ENCODE measurements at places on chromosomes 7 and 10.

DNA sequence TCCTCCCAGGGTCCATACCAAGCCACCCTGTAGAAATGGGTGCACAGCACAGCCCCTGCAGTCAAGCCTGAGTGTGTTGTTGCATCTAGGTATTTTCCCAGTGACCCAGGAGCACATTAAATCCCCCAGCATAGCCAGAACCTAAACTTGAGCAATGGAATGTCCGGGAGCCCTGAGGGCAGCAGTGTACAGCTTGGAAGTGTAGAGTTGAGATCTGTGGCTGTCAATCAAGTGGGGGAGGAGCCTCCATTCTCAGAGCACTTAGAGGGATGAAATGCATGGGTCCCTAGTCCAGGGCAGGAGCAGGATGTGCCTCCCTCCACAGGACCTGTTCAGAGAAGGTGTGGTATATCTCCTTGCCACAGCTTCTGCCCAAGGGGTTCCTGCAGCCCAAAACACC is 885.1 kb downstream of the CCSER2 start:
- no peak overlapping the region for H3K4me3 ChIP-seq
- no peak for DNase-seq
- no peaks in the 10 kb centered on the region for H3K27me3 ChIP-seq

DNA sequence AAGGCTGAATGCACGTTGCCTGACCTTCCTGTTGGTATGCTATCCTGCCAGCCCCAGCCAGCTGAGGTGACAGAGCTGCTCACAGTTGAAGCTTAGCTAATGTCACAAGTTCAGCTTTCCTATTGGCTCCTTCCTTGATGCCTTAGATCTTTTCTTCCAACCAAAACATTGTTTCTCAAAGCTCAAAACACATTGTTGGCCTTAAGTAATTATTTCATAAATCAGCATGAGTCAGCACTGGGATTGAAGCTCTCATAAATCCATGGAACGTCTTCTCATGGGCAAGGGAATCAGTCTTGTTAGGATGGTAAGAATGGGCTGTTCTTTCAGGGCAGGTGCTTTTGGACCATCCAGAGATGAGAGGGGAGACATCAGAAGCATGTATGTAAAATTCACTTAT is 128.1 kb upstream of the SAMD8 start:
- H3K27ac ChIP-seq, result no peak overlapping the region
- no peaks in the 10 kb centered on the region for H3K4me1 ChIP-seq
- DNase-seq, result no peak
- no peak overlapping the region for H3K4me3 ChIP-seq
- no peaks in the 10 kb centered on the region for H3K27me3 ChIP-seq
- H3K36me3 ChIP-seq, result no peaks in the 10 kb centered on the region

DNA sequence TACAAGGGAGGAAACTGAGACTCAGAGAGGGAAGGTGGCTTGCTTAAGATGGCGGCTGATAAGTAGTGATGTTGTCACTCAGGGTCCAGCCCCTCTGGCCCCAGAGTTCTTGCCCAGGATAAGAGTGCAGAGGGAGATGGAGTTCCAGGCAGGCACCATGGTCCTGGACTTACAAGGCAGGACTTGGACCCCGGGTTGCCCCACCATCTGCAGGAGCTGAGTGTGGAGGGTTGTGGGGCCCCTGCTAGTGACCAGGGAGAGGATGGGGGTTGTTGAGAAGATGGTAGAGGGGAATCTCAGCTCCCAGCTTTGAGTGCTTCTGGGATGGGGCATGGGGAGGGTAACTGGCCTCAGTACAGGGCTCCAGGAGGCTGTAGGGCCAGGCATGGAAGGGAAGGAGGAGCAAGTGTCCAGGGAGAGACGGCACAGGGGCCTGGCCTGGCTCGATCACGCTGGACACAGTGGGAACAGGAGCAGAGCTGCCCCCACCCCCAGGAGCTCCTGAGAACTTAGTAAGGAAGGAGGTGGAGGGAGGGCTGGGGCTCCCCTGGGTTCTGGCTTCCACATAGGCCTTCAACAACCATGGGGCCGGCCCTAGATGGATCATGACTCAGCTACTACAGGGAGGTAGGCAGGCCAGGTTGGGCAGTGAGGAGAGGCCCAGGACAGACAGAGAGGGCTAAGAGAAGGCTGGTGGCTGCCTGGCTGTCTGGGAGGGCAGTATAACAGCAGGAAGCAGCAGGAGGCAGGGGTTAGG is 28.2 kb downstream of the PPIF start:
- H3K4me3 ChIP-seq, result no peak overlapping the region
- no peaks in the 10 kb centered on the region for H3K36me3 ChIP-seq

DNA sequence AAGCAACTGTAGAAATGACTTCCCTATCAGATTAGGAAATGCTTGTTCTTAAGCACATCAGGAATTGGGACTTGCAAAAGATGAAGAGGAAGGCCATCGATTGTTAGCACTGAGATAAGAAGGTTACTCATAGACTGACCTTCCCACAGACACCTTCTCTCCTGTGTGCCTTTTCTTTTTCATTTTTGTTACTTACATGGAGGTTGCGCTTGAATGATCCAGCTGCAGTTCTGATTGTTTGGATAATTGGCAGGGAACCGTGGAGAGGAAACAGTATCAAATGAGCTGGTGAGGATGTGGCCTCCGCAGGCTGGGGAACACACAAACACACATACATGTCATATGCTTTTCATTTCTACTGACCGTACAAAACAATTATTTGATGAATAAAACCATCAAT is 134.9 kb upstream of the RSU1 start:
- H3K4me3 ChIP-seq, result no peak overlapping the region
- no peak for DNase-seq
- H3K36me3 ChIP-seq, result no peaks in the 10 kb centered on the region
- H3K4me1 ChIP-seq, result no peaks in the 10 kb centered on the region
- no peak overlapping the region for H3K27ac ChIP-seq

DNA sequence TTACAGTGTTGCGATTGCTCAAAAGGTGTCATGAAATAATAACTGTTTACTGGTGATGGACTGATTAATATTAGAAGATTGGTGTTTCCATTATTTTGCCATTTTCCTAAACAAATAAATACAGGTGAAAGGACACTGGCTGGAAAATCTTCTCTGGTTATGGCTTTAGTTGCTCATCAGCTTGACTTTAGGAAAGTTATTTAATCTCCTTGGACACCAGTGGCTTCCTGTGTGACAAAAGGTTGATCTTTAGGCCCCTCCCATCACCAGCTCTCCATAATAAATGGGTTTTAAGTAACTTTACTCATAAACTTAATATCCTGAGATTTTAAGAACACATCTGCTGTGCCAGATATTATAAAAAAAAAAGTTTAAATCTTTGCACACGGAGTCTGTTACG is 737 bp downstream of the CABCOCO1 start:
- H3K27me3 ChIP-seq, result no peaks in the 10 kb centered on the region
- no peaks in the 10 kb centered on the region for H3K36me3 ChIP-seq
- no peak overlapping the region for H3K4me3 ChIP-seq
- H3K4me1 ChIP-seq, result no peaks in the 10 kb centered on the region

DNA sequence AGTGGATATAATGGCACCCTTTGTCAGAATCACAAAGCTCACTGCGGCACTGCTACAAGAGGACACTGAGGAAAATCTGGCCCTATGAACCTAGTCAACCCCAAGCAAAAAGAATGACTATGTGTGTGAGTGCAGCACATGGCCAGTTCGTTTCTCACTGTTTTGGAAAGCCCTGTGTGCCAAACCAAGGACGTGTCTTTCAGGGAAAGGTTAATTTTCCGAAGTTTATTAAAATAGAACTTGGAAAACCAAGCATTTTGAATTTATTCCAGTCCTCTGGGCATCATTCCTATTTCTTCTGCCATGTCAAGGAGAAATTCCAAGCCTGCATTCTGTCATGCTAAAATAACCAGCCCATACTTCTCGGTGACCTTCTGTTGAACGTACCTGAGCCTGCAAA is 471.8 kb downstream of the PLXDC2 start:
- no peak for DNase-seq
- H3K36me3 ChIP-seq, result no peaks in the 10 kb centered on the region
- H3K4me3 ChIP-seq, result no peak overlapping the region
- H3K27ac ChIP-seq, result no peak overlapping the region

GRCh38 chr7:159108941-159109652 is 35.6 kb downstream of the VIPR2 start:
- no peaks in the 10 kb centered on the region for H3K4me1 ChIP-seq
- H3K4me3 ChIP-seq, result no peak overlapping the region
- no peak for DNase-seq
- H3K36me3 ChIP-seq, result no peaks in the 10 kb centered on the region

DNA sequence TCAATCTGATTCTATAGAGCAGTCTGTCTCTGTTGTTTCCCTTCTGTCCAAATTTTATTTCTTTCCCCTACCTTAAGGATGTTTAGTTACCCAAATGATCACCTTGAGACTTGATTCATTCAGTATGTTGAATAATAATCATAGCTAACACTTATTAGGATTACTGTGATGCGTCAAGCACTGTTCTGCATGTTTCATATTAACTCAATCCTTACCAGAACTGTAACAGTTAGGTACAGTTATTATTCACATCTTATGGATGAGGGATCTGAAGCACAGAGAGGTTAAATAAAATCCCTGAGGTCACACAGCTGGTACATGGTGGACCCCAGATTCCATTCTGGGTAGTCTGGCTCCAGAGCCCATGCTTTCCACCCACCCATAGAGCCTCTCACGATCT is 97.9 kb upstream of the SAMD8 start:
- no peaks in the 10 kb centered on the region for H3K4me1 ChIP-seq
- no peak overlapping the region for H3K4me3 ChIP-seq
- no peak overlapping the region for H3K27ac ChIP-seq
- no peaks in the 10 kb centered on the region for H3K36me3 ChIP-seq
- H3K27me3 ChIP-seq, result no peaks in the 10 kb centered on the region
- DNase-seq, result no peak

DNA sequence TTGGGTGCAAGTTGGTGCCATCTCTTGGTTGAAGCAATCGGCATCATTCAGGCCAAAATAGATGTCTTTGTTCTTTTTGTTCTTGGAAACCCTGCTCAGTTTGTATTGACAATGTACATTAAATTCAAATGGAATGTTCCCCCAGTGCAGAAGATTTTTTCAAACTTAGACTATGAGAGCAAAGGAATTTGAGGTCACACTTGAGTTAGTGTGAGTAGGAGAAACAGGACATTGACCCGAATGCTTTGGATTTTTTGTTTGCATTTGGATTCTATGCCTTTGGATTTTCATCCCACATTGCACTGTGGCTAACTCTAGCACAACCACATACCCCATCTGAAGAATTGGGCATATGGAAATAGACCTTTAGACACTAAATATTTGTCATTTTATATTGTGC is 480.0 kb downstream of the GALNT17 start:
- H3K36me3 ChIP-seq, result no peaks in the 10 kb centered on the region
- no peak overlapping the region for H3K4me3 ChIP-seq
- no peaks in the 10 kb centered on the region for H3K4me1 ChIP-seq
- no peak overlapping the region for H3K27ac ChIP-seq
- no peaks in the 10 kb centered on the region for H3K27me3 ChIP-seq
- no peak for DNase-seq

- H3K36me3 ChIP-seq, result no peaks in the 10 kb centered on the region
- no peaks in the 10 kb centered on the region for H3K27me3 ChIP-seq
- no peaks in the 10 kb centered on the region for H3K4me1 ChIP-seq
- no peak overlapping the region for H3K4me3 ChIP-seq
- no peak for DNase-seq
- H3K27ac ChIP-seq, result no peak overlapping the region
Measured at GRCh38 chr7:33973231-33974015, 68.1 kb downstream of the BMPER start.

- no peaks in the 10 kb centered on the region for H3K36me3 ChIP-seq
- H3K27me3 ChIP-seq, result no peaks in the 10 kb centered on the region
- DNase-seq, result peak; percentile 71
- H3K27ac ChIP-seq, result no peak overlapping the region
- no peak overlapping the region for H3K4me3 ChIP-seq
- H3K4me1 ChIP-seq, result no peaks in the 10 kb centered on the region
Measured at GRCh38 chr7:71733107-71733870, 601.3 kb downstream of the GALNT17 start.

DNA sequence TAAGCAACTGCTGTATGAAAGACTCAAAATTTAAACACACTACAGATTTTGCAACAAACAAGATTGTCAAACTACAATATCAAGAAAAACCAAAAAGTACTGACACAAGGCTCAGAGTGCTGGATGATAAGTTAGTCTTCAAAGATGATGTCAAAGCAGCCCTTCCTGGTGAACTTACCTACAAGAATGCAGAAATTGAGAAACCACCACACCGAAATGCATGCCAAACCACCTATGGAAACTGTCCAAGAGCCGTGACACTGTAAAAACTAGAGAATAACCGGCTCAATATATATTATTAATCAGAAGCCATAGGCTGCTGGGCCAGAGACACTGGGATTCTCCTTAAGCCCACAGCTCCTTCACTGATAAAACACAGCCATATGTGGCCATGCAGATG is 25.3 kb downstream of the DENND11 start:
- H3K4me3 ChIP-seq, result no peak overlapping the region
- H3K27ac ChIP-seq, result no peak overlapping the region
- no peak for DNase-seq
- H3K4me1 ChIP-seq, result no peaks in the 10 kb centered on the region
- H3K36me3 ChIP-seq, result no peaks in the 10 kb centered on the region

- no peak overlapping the region for H3K4me3 ChIP-seq
- no peak overlapping the region for H3K27ac ChIP-seq
- no peaks in the 10 kb centered on the region for H3K4me1 ChIP-seq
- no peaks in the 10 kb centered on the region for H3K36me3 ChIP-seq
- no peaks in the 10 kb centered on the region for H3K27me3 ChIP-seq
- DNase-seq, result no peak
Measured at GRCh38 chr10:35916791-35917190, 274.7 kb upstream of the FZD8 start.

GRCh38 chr7:120993553-120994191 is 5.2 kb downstream of the CPED1 start:
- H3K4me1 ChIP-seq, result no peaks in the 10 kb centered on the region
- H3K4me3 ChIP-seq, result no peak overlapping the region
- DNase-seq, result no peak
- no peak overlapping the region for H3K27ac ChIP-seq
- no peaks in the 10 kb centered on the region for H3K36me3 ChIP-seq

GRCh38 chr7:116762971-116763370 is 91.0 kb downstream of the MET start:
- no peak for DNase-seq
- no peak overlapping the region for H3K27ac ChIP-seq
- no peak overlapping the region for H3K4me3 ChIP-seq
- H3K27me3 ChIP-seq, result no peaks in the 10 kb centered on the region

GRCh38 chr7:105691680-105692564 is 110.6 kb upstream of the EFCAB10 start:
- DNase-seq, result no peak
- no peak overlapping the region for H3K27ac ChIP-seq
- no peak overlapping the region for H3K4me3 ChIP-seq
- no peaks in the 10 kb centered on the region for H3K27me3 ChIP-seq
- no peaks in the 10 kb centered on the region for H3K4me1 ChIP-seq
